ENCODE measurements at places on chromosomes 5 and 9.

- DNase-seq: no peak
Measured at GRCh38 chr9:115775659-115776058, 377.9 kb upstream of the PAPPA start.

- DNase-seq: no peak
Measured at GRCh38 chr5:139634541-139634940, 13.6 kb upstream of the CXXC5 start.

GRCh38 chr5:38069360-38069759 lies 189.0 kb upstream of the EGFLAM start:
- no peak for DNase-seq

- DNase-seq: no peak
Measured at GRCh38 chr5:99398976-99399375, 470.2 kb upstream of the CHD1 start.

DNA sequence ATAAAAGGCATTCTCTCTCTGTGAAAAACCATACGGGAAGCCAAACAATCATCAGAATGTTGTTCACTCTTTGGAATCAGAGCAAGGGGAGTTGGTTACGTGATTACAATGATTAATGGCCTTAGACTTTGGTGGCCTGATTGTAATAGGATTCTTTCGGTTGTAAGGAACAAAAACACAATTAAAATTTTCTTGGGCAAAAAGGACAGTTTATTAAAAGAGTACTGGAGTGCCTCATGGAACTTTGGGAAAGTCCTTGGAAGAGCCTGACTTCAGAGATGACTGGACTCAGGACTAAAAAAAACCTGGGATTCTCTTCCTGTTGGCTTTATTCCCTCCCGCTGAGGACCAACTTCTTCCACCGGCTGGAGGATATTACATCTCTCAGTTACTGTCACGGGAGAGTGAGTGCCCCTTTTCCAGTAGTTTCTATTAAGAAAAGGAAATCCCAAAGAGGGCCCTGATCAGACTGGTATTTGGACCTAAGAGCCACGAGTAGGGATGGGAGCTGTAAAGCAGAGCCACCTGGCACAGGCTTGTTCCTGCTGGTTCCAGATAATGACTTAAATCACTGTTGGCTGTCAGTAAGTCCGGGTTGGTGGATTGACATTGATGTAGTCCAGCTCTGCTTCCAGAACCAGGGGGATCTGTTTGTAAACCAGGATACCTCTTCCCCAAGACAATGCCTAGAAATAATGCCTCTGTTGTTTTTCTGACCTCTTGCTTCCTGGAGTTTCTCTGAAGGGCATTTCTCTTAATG lies 53.9 kb downstream of the CFAP95 start:
- no peak for DNase-seq

DNA sequence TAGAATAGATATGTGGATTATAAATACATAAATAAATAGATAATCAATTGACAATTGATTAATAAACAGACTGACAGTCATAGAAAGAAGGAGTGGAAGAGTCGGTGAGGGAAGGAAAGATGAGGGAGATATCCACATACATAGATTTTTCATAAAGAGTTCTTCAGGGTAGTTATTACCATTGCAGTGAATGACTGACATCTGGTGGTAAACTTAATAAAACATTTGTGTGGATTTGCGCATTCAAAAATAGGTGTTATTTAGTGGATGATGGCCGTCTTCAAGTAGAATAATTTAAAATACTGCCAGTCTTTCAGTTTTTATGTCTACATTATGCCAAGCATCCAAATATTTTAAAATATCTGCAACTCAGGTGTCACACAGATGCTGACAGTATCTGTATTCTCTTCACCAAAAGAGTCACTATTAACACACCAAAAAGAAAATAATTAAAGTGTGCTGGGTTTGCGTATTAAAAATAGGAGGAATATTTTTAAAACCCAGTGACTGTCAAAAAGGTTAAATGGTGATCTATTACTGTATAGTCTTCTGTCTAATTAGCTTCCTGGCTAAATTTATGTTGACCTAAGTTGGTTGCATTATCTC lies 78.8 kb downstream of the GIN1 start:
- DNase-seq: no peak

DNA sequence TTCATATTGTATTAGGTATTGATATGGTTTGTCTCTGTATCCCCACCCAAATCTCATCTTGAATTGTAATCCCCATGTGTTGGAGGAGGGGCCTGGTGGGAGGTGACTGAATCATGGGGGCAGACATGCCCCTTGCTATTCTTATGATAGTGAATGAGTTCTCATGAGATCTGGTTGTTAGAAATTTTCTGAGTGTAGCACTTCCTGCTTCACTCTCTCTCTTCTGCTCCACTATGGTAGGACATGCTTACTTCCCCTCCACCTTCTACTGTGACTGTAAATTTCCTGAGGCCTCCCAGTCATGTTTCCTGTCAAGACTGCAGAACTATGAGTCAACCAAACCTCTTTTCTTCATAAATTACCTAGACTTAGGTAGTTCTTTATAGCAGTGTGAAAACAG lies 187.4 kb upstream of the SLC24A2 start:
- DNase-seq: no peak

DNA sequence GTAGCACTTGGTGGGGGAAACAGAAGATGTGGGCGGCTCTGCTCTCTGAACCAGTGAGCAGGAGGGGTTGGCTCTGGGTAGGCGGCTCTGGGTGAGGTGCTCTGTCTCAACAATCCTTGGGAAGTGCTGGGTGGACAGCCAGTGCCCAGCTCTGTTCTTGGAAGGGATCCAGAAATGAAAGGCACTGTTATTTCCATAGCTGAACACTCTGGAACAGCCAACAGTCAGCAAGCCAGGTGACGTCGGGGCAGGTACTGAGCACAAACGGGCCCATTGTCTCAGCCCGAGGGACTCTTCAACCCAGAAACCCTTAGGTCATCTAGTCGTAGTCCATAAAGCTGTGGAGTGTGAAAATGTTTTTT lies 36.3 kb downstream of the OLFM1 start:
- DNase-seq: no peak

GRCh38 chr5:107501965-107502675 lies 168.6 kb downstream of the EFNA5 start:
- no peak for DNase-seq

GRCh38 chr9:15310107-15310850 lies 3.3 kb upstream of the TTC39B start:
- no peak for DNase-seq

- DNase-seq: no peak
Measured at GRCh38 chr5:35430381-35431162, 187.1 kb upstream of the SPEF2 start.

GRCh38 chr5:132474131-132474723 lies 16.3 kb downstream of the IRF1 start:
- DNase-seq: no peak

GRCh38 chr5:10468256-10468655 lies 26.6 kb downstream of the ROPN1L start:
- no peak for DNase-seq

DNA sequence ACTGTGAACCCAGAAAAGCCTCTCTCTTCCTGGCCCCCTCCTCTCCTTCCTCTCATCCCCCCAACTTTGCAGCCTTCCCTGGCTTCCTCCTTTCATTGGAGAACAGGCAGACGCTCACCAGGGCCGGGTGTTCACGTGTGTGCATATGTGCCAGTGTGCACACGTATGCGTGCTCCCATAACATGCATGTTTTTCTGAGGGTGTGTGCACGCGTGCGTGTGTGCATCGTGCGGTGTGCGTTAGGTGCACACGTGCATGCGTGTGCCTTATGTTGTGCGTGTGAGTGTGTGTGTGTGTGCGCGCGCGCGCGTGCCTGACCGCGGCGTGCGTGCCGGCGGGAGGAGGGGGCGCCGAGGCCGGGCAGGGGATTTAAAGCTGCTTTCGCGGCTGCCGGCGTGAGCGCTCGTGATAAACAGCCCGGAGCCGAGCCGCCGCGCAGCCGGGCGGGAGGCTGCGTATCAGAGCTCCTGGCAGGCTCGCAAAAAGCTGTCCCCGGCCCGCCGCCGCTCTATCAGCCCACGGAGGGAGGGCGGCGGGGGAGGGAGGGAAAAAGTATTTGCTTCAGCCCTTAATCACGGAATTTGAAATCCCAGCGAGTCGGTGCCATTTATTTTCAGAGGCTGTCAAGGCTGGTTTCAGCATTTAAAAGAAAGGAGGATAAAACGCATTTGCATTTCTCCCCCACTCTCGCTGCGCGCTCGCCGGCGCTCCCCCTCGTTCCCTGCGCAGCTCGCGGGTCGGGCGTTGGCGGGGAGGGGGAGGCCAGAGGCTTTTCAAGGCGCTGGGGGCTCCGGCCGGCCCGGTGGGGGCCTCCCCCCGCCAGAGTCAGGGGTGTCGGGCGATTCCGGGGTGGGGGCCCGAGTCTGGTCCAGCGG lies 183.9 kb downstream of the C9orf50 start:
- no peak for DNase-seq

- DNase-seq: no peak
Measured at GRCh38 chr9:27019589-27019988, 14.1 kb upstream of the LRRC19 start.

GRCh38 chr9:2676466-2676865 lies 40.8 kb upstream of the KCNV2 start:
- DNase-seq: no peak

GRCh38 chr5:160466889-160467554 lies 45.4 kb downstream of the PTTG1 start:
- no peak for DNase-seq

GRCh38 chr9:30732060-30732459 lies 1652.4 kb upstream of the ACO1 start:
- DNase-seq: no peak

DNA sequence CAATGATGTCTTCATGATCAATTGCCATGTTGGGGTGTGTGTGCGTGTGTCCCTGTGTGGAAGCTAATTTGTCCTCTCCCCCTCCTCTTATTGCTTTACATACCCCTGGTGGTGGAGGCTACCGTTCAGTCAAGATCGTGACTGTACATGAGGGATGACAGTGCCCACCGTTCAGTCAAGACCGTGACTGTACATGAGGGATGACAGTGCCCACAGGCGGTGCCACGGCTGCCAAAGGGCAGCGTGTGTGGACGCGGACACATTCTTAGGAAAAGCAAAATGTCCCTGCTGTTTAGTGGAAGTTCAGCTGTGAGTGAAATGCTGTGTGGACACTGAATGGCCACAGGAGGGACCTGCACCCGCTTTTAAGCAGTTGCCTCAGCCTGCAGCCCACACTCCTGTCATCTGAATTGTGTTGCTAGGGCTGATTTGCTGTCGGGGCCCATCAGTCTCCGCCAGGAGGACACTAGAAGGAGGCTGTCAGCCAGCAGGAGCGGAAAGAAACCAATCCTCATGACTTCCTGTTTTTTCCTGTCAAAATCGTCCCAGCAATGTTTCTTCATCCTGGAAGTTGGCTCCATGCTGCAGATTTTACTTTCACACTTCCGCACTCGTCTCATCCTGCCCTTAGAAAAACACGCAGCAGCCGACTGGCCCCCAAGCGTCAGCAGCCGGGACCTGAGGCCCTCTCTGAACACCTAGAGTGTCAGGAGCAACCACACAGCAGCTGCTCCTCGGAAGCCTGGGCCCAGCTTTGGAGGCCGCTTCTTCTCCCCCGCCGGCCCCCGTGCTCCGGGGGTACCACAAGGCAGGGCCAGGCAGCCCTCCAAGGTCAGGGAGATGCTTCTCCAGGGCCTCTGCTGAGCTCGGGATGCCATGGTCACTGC lies 9.1 kb downstream of the OR2V1 start:
- DNase-seq: no peak

GRCh38 chr5:14790911-14791310 lies 80.7 kb downstream of the ANKH start:
- DNase-seq: no peak

DNA sequence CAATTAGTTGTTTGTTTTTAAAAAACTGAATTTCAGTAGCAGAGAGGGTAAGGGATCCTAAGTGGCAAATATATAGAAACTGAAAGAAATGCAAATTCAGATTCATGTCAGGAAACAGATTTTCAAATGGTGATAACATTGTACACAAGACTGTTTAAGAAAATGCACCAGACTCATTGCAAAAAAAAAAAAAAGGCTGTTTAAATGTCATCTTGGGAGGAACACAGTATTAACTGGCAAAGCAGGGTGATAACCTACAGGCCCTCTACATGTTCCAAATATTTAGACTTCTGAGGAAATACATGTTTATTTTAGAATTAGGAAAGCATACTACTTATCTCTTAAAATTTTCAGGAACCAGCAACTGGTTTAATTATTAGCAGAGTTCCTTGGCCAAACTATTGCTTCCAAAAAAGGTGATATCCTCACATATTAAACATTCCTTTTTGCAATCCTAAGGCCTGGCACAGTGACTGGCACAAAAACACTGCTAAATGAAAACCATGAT lies 114.5 kb downstream of the TSSK1B start:
- no peak for DNase-seq

DNA sequence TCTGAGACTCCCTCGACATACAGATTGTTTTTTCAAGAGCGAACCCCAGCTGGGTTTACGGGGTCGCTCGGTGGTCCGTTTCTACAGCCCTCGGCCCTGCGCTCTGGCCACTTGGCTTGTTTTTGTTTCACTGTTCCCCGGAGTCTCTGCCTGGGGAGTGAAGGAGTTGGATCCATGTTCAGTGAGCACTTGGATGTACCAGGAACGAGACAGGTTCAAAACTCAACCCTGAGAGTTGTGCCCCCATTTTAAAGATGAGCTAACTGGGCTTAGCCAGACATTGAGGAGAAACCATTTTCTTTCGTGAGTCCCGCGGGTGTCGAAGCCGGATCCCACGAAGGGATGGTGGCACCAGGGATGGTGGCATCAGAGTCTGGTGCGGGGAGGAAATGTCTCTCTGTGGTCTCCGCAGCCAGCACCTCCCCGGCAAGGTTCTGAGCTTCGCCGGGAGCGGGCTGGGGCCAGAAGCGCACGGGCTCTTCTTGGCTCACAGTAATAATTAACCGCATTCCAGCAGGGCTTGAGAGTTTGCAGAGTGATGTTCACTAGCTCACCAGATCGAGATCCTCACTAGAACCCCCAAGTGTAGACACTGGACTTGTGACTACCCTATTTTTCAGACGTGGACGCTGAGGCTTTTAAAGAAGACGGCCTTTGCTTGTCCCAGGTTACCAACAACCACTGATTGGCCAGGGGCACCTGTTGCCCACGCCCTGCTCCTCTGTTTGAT lies 1.0 kb downstream of the MSX2 start:
- DNase-seq: no peak

DNA sequence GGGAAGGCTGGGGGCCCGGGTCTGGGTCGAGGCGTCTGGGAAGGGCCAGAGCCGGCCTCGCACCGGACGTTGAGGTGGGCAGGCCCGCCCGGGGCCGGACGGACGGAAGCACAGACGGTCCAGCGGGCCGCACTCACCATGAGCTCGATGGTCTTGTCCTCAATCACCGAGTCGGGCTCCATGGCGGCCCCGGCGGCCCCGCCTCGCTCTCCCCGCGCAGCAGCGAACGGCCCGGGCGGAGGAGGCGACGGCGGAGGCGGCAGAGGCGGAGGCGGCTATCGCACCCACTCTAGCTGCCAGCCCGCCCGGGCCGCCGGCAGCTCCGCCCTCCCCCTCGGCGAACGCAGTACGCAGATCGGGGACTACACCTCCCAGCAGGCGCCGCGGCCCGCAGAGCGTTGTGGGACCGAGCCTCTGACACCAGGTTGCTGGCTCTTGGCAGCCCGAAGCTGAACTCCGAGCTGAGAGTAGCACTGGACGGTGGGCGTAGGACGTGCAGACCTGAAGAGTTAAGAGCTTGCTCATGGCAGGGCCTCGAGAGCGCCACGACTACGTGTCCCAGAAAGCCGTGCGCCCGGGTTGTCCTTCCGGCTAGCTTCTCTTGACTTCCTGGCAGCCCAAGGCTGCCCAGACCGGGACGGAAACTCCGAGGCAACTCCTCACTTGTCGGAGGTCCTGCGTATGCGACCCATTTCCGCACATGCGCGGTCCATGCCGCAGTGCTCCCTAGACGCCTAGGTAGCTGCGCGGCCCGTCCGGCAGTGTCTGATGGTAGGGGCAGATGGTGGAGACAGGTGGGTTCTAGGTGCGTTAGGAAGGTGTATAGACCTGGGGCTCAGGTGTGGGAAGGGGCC lies at the start of gene FBXW11:
TSS of gene FBXW11 (minus strand) at position 318 of the 854 bp plus-strand sequence. CDS start at position 182, 136 bp downstream.
- DNase-seq: peak; percentile 74

Data from thoracic aorta (tissue), 2 donors.